NCI-H1417 (cell line): ENCODE measurements at places on chromosomes 16 and 17.
A peak's percentile ranks its signal among the peaks of the same experiment; 100 is the strongest.

DNA sequence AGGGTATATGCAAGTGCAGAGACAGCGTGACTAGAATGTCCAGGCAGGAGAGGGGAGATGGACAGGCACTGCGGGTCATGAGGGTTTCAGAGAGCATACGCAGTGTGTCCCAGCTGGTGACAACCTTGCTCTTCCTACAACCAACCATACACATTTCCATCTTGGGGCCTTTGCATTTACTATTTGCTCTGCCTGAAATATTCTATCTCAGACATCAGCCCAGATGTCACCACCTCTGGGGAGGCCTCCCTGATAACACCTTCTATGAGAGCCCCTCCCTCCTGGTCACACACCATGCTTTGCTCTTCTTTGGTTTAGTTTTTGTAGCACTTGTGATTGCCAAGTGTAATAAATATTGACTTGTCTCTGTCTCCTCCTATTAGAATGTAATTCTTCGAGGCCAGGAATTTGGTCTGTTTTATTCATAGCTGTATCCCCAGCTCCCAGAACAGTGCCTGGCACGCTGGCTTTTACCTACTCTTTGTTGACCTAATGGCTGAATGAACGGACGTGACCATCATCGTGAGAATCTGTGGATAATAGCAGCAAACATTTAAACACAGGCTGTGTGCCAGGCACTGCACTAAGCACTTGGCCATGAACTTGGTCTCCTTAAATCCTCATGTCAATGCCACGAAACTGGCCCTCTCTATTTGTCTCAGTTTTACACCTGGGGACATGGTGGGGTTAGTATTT lies 51.9 kb downstream of the PLCG2 start:
- DNase-seq: no peak

- DNase-seq: peak; percentile 8
Observed at GRCh38 chr16:87076950-87077749, 240.0 kb downstream of the C16orf95 start.

DNA sequence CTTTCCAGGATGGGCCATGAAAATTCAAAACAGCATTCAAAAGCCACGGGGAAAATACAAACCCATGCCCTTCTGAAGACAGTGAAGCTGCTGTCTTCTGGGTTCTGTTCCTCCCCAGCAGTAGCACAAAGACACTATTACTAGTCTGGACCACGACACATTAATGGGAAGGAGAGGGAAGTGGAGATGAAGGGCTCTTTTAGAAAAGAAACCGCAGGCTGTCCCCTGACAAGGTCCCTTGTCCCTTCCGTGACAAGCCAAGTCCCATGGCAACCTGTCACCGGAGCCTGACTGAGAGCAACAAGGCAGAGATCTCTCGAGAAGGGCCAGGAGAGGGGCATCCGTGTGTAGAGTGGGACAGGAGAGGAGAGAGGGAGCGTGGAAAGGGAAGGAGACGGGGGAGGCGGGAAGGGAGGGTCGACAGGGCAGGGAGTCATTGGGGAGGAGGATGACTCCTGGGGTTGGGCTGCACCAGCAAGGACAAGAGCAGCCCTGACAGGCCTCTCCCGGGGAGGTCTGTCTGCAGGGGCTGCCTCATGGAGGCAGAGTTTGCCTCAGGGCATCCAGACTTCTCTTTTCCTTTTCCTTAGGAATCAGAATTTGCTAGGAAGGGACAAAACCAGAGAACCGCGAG lies 436.2 kb downstream of the SLC39A11 start:
- DNase-seq: peak; percentile 74

GRCh38 chr16:54194334-54194743 lies 92.2 kb downstream of the IRX3 start:
- DNase-seq: no peak

DNA sequence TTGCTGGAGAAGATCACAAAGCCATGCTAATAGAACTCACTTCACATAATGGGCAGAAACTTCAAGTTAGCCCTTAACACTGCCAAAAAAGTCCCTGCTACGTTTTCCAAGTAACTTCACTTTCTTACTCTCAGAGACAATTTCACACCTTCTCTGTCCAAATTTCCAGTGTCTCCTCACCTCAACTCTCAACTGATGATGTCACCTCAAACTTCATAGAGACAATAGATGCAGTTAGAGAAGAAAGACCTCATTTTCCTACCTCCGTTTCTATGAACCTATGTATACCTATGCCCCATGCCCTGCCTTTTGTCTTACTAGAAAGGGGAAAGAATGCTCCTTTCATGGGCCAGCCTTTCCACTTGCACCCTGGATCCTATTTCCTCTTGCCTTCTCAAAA lies 14.2 kb upstream of the EFCAB3 start:
- DNase-seq: no peak
